Endothelial cell of umbilical vein (primary cell): ENCODE measurements at places on chromosomes 16 and 17. TPM values are rescaled to one million over a fixed set of nuclear protein-coding genes. Genes with fewer than 3 reads are reported as not detected.
A peak's percentile ranks its signal among the peaks of the same experiment; 100 is the strongest.

The CPSF4L gene
- polyA plus RNA-seq, result not detected in 2 replicates

DNA sequence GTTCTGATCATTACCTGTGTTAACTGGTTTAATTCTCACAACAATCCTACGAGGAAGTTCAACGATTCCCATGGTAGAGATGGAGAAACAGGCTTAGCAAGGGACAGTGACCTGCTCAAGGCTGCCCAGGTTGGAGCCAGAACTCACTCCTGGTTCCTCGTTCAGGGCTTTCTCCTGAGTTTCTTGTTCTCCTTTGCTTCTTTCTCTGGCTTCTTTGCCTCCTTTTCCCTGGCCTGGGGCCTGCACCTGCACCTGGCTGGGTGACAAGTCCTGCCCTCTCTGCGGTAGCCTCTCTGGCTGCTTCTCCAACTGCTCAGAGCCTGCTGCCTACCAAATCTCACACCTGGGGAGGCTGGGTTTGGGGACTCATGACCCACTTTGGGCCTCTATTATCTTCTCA is 2.8 kb downstream of the CCL22 start:
- peaks cover 3% of the 10 kb centered on the region for H3K4me1 ChIP-seq
- DNase-seq, result no peak
- peaks cover 1% of the 10 kb centered on the region for H3K27me3 ChIP-seq
- H3K36me3 ChIP-seq, result no peaks in the 10 kb centered on the region
- no peak overlapping the region for H3K27ac ChIP-seq

DNA sequence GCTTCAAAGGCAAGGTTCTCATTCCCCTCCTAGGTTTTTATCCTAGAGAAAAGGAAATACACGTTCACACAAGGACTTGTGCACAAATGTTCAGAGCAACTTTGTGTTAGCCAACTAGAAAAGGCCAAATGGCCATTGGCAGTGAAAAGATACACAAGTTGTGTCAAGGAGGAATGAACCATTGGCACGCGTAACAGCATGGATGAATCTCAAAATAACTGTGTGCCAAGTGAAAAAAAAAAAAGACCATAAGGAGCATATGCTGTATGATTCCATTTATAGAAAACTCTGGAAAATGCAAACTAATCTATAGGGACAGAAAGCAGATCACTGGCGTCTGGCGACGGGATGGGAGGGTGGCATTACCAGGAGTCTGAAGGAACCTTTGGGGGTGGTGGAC is 333.8 kb downstream of the SNX29 start:
- no peaks in the 10 kb centered on the region for H3K36me3 ChIP-seq
- H3K4me3 ChIP-seq, result no peak overlapping the region
- no peak overlapping the region for H3K27ac ChIP-seq
- DNase-seq, result no peak

- H3K27me3 ChIP-seq, result no peaks in the 10 kb centered on the region
- no peak overlapping the region for H3K27ac ChIP-seq
- DNase-seq, result no peak
- no peak overlapping the region for H3K4me3 ChIP-seq
- H3K4me1 ChIP-seq, result no peaks in the 10 kb centered on the region
Measured at GRCh38 chr17:70936724-70937123, 767.4 kb downstream of the KCNJ2 start.

DNA sequence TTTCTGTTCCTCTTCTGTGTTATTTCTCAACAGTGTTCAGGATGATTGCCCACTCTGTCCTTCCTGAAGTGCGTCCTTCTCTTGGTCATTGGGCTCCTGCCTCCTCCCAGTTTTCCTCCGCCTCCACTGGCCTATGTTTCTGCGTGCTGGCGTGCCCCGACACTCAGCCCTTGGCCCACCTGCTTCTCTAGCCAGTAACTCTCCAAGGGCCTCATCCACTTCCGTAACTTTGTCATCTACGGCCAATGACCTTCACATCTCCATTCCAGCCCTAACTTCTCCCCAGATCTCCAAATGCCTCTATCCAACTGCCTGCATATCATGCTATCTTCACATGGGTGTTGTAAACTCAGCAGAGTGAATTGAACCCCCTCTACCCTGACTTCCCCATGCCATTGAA is 39.6 kb upstream of the RPL38 start:
- H3K27ac ChIP-seq, result no peak overlapping the region
- no peaks in the 10 kb centered on the region for H3K4me1 ChIP-seq
- H3K36me3 ChIP-seq, result no peaks in the 10 kb centered on the region
- no peaks in the 10 kb centered on the region for H3K27me3 ChIP-seq
- no peak overlapping the region for H3K4me3 ChIP-seq

The SLC16A11 gene
- polyA plus RNA-seq, result 1.1 and 1.4 TPM in 2 replicates

The P2RX1 gene
- polyA plus RNA-seq, result 0.05 TPM in 1 of 2 replicates, not detected in the other

GRCh38 chr17:42639525-42640113 is 19.5 kb upstream of the TUBG2 start:
- H3K4me1 ChIP-seq, result no peaks in the 10 kb centered on the region
- no peak for DNase-seq
- no peaks in the 10 kb centered on the region for H3K36me3 ChIP-seq
- H3K4me3 ChIP-seq, result no peak overlapping the region
- H3K27ac ChIP-seq, result no peak overlapping the region

The GSG1L2 gene
- polyA plus RNA-seq, result not detected in 2 replicates

DNA sequence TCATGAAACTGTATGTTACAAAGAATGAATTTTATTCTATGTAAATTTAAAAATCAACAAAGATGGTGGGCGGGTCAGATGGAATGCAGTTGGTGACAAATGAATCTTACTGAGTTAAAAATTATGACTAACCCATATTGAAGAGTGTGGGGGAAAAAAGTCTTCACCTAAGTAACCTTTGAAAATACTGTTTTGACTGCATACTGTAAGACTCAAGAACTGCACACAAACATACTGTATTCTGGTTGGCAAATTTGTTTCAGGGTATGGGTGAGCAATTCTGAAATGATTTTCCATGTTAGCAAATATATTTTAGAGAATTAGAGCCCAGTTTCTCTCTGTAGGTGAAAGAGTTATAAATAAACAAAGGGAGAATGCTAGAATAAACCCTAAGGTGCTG is 153.7 kb upstream of the KCNJ18 start:
- H3K27me3 ChIP-seq, result no peaks in the 10 kb centered on the region
- no peak overlapping the region for H3K4me3 ChIP-seq
- H3K4me1 ChIP-seq, result no peaks in the 10 kb centered on the region
- no peak overlapping the region for H3K27ac ChIP-seq

DNA sequence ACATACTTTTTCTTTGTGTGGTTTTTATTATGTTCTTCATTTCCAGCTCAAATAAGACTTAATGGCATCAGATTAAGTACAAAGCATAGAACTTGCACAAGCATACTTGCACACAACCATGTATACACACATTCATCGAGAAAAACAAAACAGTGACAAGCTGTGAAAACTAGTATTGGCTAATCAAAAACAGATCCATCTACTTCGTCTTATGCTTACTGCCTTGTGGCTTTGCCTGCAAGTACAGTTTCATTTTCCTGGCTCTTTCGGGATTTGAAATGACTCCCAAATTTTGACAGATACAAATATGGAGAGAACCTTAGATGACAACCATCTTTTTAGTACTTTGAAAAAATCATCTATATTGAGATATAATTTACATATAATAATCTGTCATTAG is 338.3 kb downstream of the BCAS3 start:
- H3K4me1 ChIP-seq, result no peaks in the 10 kb centered on the region
- H3K27me3 ChIP-seq, result no peaks in the 10 kb centered on the region
- no peak overlapping the region for H3K4me3 ChIP-seq
- DNase-seq, result no peak
- no peaks in the 10 kb centered on the region for H3K36me3 ChIP-seq
- H3K27ac ChIP-seq, result no peak overlapping the region

GRCh38 chr16:81493755-81494433 is 49.3 kb downstream of the CMIP start:
- H3K4me3 ChIP-seq, result no peak overlapping the region
- H3K36me3 ChIP-seq, result no peaks in the 10 kb centered on the region
- peak overlapping the region; percentile 96 for H3K27ac ChIP-seq
- H3K4me1 ChIP-seq, result peaks cover 80% of the 10 kb centered on the region

GRCh38 chr16:27511657-27512448 is 37.9 kb downstream of the GTF3C1 start:
- no peak overlapping the region for H3K4me3 ChIP-seq
- H3K36me3 ChIP-seq, result peaks cover 33% of the 10 kb centered on the region
- no peak for DNase-seq
- H3K27ac ChIP-seq, result no peak overlapping the region
- H3K4me1 ChIP-seq, result no peaks in the 10 kb centered on the region
- no peaks in the 10 kb centered on the region for H3K27me3 ChIP-seq

- no peak for DNase-seq
- no peaks in the 10 kb centered on the region for H3K27me3 ChIP-seq
- peaks cover 2% of the 10 kb centered on the region for H3K4me1 ChIP-seq
- no peak overlapping the region for H3K4me3 ChIP-seq
- H3K36me3 ChIP-seq, result no peaks in the 10 kb centered on the region
Measured at GRCh38 chr17:66670206-66670605, 164.7 kb upstream of the CACNG5 start.

DNA sequence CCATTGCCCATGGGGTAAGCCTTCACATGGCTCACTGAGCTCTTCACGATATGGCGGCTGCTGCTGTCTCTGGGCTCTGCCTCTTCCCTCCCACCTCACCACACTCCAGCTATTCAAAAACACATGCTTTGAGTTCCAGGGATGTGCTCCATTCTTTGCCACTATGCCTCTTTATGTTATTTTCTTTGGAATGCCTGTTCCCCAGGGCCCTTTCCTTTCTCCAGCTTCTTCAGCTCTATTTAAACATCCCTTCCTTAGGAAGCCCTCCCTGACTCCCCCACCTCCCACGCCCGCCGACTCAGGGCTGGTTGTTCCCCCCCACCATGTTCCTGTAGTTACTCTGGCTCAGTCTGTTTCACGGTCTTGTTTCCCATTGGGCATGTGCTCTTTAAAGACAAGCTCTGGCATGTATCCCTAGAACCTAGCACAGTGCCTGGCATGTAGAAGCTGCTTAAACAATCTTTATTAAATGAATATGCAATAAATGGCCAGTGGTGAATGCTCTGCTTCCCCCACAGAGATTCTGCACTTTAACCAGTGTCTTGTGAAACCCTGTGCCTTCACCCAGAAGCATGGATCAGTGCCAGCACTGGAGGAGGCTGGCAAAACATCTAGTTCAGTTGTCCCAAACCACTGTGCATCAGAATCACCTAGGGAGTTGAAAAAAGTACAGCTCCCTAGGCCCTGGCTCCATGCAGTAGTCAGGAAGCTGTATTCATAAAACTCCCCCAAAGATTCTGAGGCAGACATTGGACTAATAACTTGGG is 6.9 kb downstream of the MYCBPAP start:
- no peak overlapping the region for H3K27ac ChIP-seq
- H3K4me1 ChIP-seq, result peaks cover 9% of the 10 kb centered on the region
- no peaks in the 10 kb centered on the region for H3K27me3 ChIP-seq
- no peak overlapping the region for H3K4me3 ChIP-seq
- no peaks in the 10 kb centered on the region for H3K36me3 ChIP-seq

GRCh38 chr16:19001788-19002187 is 18.1 kb downstream of the TMC7 start:
- no peak for DNase-seq
- H3K27me3 ChIP-seq, result no peaks in the 10 kb centered on the region

GRCh38 chr17:58215685-58216084 is 3.4 kb downstream of the MKS1 start:
- H3K27me3 ChIP-seq, result no peaks in the 10 kb centered on the region
- H3K4me1 ChIP-seq, result peaks cover 13% of the 10 kb centered on the region
- peaks cover 2% of the 10 kb centered on the region for H3K36me3 ChIP-seq
- no peak for DNase-seq
- H3K4me3 ChIP-seq, result no peak overlapping the region
- no peak overlapping the region for H3K27ac ChIP-seq

DNA sequence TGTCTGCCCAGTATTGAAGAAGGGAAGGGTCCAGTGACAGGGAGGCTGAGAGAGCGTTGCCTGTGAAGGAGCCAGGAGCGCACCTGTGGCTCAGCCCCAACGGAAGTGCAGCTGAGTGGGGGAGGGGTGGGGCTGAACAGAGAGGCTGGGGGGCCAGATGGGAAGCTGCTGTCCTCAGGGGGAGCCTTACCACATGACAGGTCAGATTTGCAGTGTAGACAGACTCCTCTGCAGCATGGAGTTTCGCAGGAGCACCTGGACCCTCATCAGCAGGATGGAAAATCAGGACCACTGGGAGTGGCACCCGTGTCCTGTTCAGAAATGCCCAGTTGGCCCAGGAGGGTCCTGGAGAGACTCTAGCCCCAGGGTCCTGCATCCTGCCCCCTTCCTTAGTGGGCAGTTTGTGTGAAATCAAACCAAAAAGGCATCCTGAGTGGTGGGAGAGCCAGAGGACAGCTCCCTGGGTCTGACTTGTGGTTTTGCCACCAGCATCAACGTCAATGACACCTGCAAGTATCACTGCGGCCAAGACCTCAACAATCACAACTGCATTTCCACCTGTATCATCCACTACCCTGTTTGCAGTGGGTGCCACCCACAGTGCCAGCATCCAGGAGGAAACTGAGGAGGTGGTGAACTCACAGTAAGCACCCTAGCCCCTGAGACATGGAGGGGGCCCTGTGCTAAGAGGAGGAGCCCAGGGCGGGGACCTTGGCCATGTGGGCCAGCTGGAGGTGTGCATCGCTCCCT is 7.8 kb downstream of the CD300A start:
- no peaks in the 10 kb centered on the region for H3K36me3 ChIP-seq
- H3K27me3 ChIP-seq, result no peaks in the 10 kb centered on the region
- no peaks in the 10 kb centered on the region for H3K4me1 ChIP-seq

DNA sequence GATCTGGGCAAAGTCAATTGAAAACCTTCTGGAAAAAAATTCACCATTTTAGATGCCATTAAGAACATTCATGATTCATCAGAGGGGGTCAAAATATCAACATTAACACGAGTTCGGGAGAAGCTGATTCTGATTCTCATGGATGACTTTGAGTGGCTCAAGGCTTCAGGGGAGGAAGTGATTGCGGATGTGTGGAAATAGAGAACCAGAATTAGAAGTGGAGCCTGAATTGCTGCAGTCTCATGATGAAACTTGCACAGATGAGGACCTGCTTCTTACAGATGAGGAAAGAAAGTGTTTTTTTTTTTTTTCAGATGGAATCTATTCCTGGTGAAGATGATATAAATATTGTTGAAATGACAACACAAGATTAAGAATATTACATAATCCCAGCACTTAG is 12.9 kb downstream of the ITGAX start:
- H3K4me3 ChIP-seq, result no peak overlapping the region
- no peaks in the 10 kb centered on the region for H3K4me1 ChIP-seq
- no peak overlapping the region for H3K27ac ChIP-seq
- no peaks in the 10 kb centered on the region for H3K36me3 ChIP-seq
- DNase-seq, result no peak

The NPIPA7 gene
- 27.3 and 29.3 TPM in 2 replicates for polyA plus RNA-seq

GRCh38 chr16:49355933-49356665 is 17.5 kb upstream of the C16orf78 start:
- DNase-seq, result no peak
- H3K27me3 ChIP-seq, result no peaks in the 10 kb centered on the region
- no peak overlapping the region for H3K4me3 ChIP-seq
- H3K4me1 ChIP-seq, result no peaks in the 10 kb centered on the region

DNA sequence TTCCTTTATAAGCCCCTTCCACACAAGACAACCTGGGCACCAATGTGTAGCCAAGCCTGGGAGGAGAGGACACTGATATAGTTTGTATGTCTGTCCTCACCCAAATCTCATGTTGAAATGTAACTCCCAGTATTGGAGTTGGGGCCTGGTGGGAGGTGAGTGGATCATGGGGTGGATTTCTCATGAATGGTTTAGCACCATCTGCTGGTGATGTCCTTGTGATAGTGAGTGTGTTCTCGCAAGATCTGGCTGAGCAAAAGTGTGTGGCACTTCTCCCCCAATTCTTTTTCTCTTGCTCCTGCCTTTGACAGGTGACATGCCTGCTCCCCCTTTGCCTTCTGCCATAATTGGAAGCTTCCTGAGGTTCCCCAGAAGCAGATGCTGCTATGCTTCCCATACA is 135.8 kb downstream of the USP31 start:
- H3K27me3 ChIP-seq, result no peaks in the 10 kb centered on the region
- peak; percentile 6 for DNase-seq
- no peak overlapping the region for H3K27ac ChIP-seq
